Hematopoietic multipotent progenitor cell treated with erythropoietin and hydrocortisone succinate and interleukin-3 and kit ligand, for 8 days (in vitro differentiated cells): ENCODE measurements at places on chromosomes 5 and 9.

- DNase-seq: no peak
Measured at GRCh38 chr9:124782661-124783574, 6.0 kb downstream of the OLFML2A start.

- DNase-seq: peak; percentile 56
Measured at GRCh38 chr5:128674837-128675446, 136.9 kb upstream of the FBN2 start.

- DNase-seq: peak; percentile 97
Measured at GRCh38 chr9:123360161-123361085, 4.4 kb downstream of the CRB2 start.

- no peak for DNase-seq
Measured at GRCh38 chr9:93663877-93664548, 87.6 kb downstream of the PHF2 start.

- no peak for DNase-seq
Measured at GRCh38 chr9:130349398-130349797, 83.8 kb downstream of the HMCN2 start.

DNA sequence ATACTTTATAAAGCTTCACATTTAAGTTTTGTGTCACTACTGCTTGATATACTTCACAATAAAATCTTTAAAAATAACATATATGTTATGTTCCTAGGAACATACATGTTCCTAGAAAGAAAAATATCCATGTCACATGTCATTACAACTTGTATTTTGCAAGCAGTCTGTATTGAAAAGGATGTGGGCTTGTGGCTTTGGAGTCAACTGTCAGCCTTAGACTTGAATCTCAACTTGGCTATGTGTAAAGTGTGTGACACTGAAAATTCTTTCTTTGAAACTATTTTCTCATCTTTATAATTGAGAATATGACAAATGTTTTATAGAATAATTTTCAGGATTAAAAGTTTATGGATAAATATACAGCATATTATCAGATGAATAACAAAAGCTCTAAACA, 273.1 kb downstream of the KIAA0825 start:
- DNase-seq: no peak

DNA sequence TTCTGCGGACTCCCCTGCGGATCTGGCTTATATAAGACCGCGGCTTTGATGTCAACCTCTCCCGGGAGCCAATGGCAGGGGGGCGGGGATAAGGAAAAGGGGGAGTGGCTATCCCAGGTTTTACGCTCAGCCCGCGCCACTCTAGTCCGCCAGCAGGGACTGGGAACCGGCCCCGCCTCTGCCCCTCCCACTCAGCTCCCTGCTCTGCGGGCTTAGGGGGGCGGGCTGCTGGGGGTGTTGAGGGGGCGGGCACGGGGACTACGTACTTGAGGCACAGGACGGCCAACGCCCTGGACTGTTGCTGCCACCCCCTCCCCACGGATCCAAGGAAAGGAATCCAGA, at the start of gene HAND1:
HAND1 (minus strand) TSS at position 4 of the 342 bp plus-strand sequence. CDS start 219 bp downstream, outside the sequence.
- DNase-seq: no peak

DNA sequence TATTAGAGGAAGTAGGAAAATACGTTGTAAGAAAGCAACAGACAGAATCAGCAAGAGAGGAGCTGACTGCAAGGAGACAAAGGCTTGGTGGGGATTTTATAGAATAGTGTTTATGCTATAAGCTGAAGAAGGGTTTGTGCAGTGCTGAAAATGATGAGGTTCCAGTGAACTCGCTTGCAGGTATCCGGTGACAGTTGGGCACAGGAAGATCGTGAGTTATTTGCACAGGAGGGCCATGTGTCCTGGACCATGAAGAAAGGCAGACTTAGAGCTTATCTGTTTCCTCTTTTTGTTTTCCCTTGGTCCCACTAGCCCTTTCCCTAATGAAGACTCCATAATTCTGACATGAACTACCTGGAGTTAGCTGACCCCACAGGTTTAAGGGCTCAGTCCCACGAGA, 61.4 kb downstream of the NXNL2 start:
- DNase-seq: no peak

DNA sequence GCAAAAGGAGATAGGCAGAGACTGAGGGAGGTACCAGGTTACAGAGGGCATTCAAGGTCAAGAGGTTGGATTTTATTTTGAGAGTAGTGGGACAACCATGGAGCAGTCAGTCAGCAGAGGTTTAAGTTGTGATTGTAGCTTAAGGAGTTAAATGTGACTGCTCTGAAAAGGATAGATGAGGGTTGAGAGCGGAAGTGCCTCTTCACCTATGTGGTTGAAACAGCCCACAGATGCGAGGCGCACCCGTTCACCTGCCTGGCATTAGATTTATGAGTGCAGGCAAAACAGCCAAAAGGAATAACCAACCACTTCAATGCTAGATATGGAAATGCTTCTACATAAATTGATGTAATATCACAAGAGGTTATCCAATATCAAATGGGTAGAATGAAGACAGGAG, 8.4 kb downstream of the ZNF474 start:
- no peak for DNase-seq
